NT2/D1 (cell line): ENCODE measurements at places on chromosomes 5 and 9.

- DNase-seq = no peak
Measured at GRCh38 chr5:82358457-82358856, 80.3 kb upstream of the RPS23 start.

DNA sequence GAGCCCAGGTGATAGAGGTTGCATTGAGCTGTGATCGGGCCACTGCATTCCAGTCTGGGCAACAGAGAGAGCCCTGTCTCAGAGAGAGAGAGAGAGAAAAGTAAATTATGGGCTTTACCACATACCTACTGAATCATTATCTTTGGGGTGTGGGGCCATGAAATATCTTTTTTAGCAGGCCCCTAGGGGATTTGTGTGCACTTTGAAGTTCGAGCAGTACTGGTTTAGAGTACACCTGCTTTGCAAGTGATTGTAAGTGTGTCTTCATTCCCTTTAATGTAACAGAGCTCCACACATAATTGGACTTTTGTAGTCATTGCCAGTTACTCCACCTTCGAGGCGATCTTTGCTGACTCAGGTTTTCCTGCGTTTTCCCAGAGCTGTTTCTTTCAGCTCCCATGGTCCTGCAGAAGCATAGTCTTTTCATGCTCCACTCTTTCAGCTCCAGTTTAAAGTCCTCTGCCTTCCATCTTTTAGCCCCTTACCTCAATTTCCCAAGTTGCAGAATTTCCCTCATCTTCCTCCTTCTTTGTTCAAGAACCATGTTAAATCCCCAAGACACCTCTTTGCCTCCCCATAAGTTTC lies 24.0 kb upstream of the FRMPD1 start:
- DNase-seq = no peak

DNA sequence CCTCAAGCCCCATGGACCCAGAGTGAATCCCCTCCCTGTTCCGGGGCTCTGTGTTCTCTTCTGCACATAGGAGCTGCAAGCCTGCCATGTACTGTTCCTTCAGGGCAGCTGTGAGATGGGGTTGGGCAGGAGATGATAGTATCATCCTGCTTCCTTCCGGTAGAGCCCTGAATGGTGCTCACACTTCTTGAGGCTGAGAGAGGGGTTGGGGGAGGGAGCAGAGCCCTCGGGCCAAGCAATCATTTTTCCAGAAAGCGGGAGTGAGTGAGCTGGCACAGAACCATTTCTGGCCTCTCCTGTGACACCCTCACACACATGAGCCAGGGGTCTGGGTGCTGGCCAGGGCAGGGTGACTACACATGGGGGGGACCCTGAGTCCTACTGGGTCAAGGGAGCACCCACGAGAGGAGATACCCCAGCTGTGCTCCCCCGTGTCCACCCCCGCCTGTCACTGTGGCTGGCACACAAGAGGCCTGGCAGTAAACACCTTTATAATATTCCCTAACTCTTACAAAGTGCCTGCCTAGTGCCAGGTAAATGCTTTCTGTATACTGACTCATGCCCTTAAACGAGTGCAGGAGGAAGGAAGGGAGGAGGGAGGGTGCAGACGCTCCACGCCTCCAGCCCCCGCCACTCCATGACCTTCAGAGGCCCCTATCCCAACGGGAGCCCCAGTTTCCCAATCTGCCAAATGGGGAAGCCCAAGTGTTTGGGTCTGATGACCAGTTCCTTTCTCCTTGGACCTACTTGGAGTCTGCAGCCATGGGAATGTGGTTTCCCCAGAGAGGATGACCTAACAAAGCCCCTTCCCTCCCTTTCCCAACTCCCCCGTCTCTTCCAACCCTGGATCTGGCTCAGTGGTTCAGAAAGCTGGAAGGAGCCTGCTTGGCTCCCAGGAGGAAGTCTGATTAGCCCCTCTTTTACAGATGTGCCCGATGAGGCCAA lies 15.5 kb downstream of the AKNA start:
- no peak for DNase-seq

DNA sequence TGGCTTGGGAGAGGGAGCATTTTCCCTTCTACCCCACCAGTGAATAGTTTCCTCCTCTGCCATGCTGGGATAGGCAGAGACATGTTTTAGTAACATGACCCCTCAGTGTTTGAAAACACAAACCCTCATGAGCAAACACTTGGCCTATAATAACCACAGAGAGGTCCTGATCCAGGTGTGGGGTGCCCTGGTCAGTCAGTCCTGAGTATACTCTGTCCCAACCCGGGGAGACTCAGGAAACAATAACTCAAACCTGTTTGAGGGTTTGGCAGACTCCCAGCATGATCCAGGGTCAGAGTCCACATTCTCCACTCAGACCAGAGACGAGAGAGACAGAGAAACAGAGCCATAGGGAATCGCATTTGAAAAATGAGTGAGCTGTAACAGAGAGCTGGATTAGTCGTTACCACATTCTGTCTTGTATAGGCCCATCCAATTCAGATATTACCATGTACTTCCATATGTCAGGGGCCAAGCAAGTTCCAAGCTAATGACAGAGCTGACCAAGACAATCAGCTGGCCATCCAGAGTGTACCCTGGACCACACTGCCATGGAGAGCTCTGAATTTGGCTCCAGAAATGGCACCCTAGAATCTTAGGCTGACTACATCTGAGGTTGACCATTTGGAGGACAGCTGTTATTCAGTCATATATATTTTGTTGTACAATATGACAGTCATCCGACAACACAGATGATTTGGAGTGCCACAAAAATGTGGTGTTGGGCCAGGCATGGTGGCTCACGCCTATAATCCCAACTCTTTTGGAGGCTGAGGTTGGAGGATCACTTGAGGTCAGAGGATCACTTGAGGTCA lies 4.2 kb upstream of the CA9 start:
- DNase-seq = no peak

DNA sequence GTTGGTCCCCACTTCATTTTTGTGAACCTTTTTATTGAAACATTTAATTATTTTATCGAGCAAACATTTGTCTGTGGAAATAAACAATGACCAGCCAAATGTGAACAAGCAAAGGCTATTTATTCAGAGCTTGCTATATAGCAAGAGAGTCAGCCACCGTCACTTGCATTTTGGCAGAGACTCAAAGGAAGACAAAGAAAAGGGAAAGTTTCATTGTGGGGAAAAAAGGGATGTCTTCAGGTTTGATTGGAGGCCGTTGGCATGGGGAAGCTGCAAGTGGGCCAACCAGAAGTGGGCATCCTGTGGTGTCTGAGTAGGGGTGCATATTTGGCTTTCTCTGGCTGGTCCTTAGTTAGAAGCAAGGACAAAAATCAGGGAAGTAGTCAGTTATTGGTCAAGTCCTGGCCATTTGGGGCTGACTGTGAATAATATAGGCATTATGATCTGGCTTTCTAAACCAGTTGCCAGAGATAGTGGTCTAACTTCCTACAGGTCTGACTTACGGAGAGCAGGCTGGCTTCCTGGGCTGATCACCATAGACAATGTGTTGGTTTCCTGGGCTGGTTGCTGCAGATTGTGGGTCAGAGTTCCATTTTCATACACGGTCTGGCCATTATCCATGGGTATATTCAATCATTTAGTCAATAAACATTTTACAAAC lies 16.6 kb downstream of the ENC1 start:
- DNase-seq = no peak

GRCh38 chr9:6711403-6711802 lies 46.4 kb upstream of the KDM4C start:
- no peak for DNase-seq

DNA sequence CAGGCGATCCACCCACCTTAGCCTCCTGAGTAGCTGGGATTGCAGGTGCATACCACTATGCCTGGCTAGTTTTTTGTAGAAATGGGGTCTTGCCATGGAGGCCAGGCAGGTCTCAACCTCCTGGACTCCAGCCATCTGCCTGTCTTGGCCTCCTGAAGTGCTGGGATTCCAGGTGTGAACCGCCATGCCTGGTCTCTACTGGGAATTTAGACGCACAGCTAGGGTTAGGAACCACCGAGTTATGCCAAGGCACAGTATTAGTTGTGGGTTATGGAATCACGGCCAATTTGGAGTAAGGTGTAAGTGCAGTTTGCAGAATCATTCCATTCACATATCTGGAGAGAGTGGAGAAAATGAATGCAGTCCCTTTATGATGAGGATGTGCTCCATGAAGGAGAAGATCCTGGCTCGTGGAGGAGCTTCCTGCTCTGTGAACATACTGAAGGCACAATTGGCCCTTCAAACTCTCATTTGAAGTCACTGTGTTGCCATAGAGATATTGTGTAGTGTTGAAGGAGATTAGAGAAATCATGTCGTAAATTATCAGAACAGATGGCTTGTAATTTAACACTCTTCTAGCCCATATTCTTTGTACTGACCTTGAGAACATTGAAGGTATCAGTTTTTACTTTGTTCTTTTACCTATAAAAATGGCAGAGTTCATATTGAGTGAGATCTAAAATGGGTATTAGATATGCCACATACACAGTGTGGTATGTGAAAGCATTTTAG lies 18.8 kb downstream of the TRIO start:
- no peak for DNase-seq

GRCh38 chr5:1003296-1003937 lies 5.2 kb upstream of the NKD2 start:
- DNase-seq = no peak

DNA sequence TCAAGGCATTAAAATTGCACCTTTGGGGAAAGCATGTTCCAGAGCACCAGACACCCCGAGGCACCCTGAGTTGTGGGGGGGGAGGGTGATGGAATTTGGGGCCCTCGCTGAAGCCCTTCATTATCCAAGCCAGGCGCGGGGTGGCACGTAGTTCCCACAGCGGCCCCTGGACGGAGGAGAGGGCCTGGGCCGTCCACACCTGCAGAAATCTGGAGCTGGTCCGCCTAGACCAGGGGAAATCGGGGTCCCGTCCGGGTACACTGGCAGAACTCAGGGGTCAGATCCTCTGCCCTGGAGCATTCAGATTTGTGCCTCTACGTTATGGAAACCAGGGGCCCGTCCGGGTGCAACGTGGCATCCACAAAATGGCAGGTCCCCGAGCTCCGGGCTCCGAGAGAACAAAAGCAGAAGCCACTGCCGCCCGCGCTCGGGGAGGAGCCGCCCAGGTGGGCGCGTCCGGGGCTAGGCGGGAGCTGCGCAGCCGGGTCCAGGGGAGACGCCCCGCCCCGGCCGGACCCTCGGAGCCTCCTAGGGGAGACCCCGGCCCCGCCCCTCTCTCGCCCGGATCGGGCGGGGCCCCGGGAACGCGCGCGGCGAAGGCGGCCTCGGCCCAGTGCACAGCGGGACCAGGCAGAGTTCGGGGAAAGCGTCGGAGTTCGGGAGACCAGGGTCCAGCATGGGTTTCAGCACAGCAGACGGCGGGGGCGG lies at the start of gene PLEKHG4B:
Gene PLEKHG4B (plus strand): TSS at position 613 of the 708 bp plus-strand sequence. CDS start 64 bp downstream, at position 677.
- DNase-seq = peak; percentile 77

- no peak for DNase-seq
Measured at GRCh38 chr5:156405988-156406387, 79.0 kb downstream of the SGCD start.

DNA sequence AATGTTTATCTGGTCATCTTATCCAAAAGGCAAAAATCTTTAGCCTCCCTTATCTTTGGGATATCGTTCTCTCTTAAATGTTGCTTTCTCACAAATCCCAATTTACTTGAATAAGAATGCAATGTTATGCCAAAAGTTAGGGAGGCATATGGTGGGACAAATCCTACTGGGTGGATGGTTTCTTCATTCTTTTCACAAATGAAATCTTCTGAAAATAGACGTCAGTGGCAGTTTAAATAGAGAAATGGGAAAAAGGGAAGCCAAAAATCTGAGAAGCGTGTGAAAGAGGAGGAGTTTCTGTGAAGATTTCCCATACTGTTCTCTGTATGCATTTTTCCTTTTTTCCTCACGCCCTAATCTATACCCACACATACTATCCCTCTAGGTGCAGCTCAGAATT lies 2.5 kb upstream of the PCDHAC1 start:
- no peak for DNase-seq

GRCh38 chr5:14810928-14811572 lies 60.5 kb downstream of the ANKH start:
- no peak for DNase-seq

- DNase-seq = peak; percentile 42
Measured at GRCh38 chr9:33510262-33511183, 13.5 kb upstream of the ANKRD18B start.

GRCh38 chr9:129489838-129490582 lies 130.9 kb downstream of the C9orf50 start:
- DNase-seq = no peak

GRCh38 chr9:88399966-88400365 lies 11.7 kb downstream of the SPIN1 start:
- no peak for DNase-seq

- no peak for DNase-seq
Measured at GRCh38 chr9:33230756-33231622, 9.0 kb upstream of the SPINK4 start.

- no peak for DNase-seq
Measured at GRCh38 chr9:22158271-22158670, 149.2 kb upstream of the CDKN2B start.

DNA sequence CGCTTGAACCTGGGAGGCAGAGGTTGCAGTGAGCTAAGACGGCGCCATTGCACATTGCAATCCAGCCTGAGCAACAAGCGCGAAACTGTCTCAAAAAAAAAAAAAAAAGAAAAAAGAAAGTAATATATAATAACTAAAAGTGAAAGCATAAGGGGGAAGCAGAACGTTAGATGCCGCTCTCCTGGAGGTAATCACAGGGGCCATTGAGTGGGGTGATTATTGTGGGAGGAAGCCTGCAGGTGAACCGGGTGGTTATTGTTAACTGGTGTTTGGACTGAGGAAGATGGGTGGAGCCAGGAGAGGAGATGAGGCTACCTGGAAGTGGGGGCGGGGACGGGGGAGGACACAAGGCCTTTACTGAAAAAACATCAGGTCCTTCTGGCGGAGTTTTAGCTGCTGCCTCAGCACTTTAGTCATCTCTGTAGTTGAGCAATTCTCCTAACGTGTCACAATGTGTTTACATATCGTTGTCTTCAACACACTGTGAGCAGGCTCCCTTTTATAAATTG lies 5.3 kb upstream of the TJP2 start:
- no peak for DNase-seq

DNA sequence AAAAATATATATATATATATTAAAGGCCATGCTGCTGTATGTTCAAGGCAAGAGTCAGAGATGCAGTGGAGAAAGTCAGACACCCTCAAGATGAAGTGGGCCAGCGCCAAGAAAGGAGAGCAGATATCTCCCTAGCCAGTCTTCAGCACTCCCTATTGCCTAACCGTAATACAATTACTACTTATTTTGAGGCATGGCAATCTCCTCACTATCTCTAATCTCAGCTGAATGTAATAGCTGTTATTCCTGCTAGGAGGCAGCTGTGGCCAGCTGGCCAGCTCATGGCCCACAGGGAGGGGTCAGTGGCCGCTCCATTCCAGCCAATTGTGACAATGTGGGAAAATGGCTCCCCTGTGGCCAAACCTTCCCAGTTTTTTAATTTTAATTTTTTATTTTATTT lies 87.5 kb upstream of the FBXW11 start:
- no peak for DNase-seq
